ENCODE measurements at places on chromosomes 2 and 18.

GRCh38 chr2:118671701-118672454 is 175.6 kb downstream of the EN1 start:
- no peaks in the 10 kb centered on the region for H3K27me3 ChIP-seq
- no peak overlapping the region for H3K27ac ChIP-seq
- H3K4me1 ChIP-seq: no peaks in the 10 kb centered on the region
- H3K4me3 ChIP-seq: no peak overlapping the region
- no peaks in the 10 kb centered on the region for H3K36me3 ChIP-seq
- DNase-seq: no peak

GRCh38 chr2:111005307-111005706 is 115.4 kb upstream of the BCL2L11 start:
- no peak for DNase-seq
- no peak overlapping the region for H3K4me3 ChIP-seq
- H3K4me1 ChIP-seq: no peaks in the 10 kb centered on the region

DNA sequence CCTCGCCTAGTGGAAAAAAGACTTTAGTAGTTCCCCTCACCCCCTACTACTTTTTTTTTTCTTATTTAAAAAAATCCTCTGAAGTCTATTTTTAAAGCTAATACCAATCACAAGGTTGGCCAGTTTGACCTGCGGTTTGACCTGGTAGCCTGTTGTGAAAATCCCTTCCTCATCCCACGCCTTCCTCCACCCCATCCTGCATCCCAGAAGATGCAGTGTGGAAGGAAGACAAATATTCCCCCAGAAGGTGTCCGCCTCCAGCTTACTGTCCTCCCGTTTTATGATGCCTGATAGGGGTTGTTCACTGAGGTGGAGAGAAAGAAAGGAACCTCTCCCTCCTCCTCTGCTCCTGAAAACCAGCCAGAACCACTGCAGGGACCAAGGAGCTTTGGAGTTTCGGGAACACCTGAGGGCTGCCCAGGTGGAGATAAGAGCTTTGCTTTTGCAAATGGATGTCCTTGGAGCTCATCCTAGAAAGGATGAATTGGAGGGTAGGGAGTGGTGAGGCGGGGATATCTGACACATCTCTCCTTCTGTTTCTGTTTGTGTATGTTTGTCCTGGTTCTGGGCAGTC is 909 bp downstream of the ATP6V1C2 start:
- no peak overlapping the region for H3K4me3 ChIP-seq
- H3K36me3 ChIP-seq: no peaks in the 10 kb centered on the region
- H3K4me1 ChIP-seq: no peaks in the 10 kb centered on the region
- DNase-seq: no peak
- no peak overlapping the region for H3K27ac ChIP-seq

- H3K4me3 ChIP-seq: no peak overlapping the region
- no peaks in the 10 kb centered on the region for H3K4me1 ChIP-seq
- H3K27ac ChIP-seq: no peak overlapping the region
- H3K36me3 ChIP-seq: no peaks in the 10 kb centered on the region
Measured at GRCh38 chr2:85369500-85369899, 14.9 kb downstream of the ELMOD3 start.

GRCh38 chr2:227717687-227718567 is at the start of gene SLC19A3:
Gene SLC19A3 (minus strand): TSS chr2:227718028. CDS start chr2:227702318, 15,710 bp downstream.
- H3K4me1 ChIP-seq: no peaks in the 10 kb centered on the region
- DNase-seq: peak; percentile 86
- no peaks in the 10 kb centered on the region for H3K27me3 ChIP-seq
- no peak within 1 kb of the TSS for H3K27ac ChIP-seq
- peak within 1 kb of the TSS; percentile 61 for H3K4me3 ChIP-seq

DNA sequence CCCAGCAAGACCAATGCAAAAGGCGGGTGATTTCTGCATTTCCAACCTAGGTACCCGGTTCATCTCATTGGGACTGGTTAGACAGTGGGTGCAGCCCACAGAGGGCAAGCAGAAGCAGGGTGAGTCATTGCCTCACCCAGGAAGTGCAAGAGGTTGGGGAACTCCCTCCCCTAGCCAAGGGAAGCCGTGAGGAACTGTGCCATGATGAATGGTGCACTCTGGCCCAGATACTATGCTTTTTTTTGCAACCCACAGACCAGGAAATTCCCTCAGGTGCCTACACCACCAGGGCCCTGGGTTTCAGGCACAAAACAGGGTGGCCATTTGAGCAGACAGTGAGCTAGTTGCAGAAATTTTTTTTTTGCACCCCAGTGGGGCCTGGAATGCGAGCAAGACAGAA is 662.6 kb upstream of the ACVR2A start:
- no peaks in the 10 kb centered on the region for H3K4me1 ChIP-seq
- no peaks in the 10 kb centered on the region for H3K27me3 ChIP-seq
- no peak overlapping the region for H3K4me3 ChIP-seq
- H3K27ac ChIP-seq: no peak overlapping the region
- no peaks in the 10 kb centered on the region for H3K36me3 ChIP-seq
- DNase-seq: no peak

DNA sequence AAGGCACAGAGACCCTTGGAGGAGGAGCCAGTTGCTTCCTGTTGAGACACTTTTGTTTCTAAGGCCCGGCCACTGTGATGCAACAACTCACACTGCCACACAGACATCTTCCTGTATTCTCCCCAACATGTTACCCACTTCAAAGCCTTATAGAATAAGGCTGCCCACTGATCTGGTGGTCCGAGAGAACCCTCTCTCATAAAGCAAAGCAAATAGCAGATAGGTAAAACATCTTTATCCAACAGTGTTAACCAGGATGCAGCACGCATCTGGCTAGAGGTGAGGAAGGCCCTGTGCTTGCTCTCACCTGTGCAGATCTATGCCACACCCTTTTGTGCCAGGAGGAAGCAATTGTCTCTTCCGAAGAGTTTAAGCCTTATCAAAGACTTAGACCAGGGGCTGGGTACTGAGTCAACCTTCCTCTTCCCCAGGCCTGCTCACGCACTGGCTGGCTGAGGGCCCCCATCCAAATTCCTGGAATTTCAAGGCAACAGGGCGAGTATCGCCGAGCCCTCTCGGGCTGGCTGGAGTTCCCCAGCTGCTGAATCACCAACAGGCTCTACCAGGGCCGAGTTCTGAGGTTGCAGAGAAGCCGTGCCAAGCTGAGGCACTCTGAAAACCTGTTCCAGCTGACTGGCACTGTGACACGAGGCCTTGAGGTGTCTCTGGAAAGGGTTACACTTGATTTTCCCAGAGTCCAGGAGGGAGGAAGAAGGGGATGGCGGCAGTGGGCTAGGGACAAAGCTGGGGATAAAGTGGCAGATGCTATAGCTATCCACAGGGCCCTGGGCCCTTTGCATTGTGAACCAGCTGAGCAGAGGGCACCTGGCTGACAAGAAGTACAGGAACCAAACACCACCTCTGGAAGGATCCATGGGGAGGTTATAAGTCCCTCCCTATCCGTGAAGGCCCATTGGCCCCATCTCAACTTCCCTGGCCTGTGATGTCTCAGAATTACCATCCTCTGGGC is 29.3 kb downstream of the TGFA start:
- H3K4me3 ChIP-seq: no peak overlapping the region
- peaks cover 7% of the 10 kb centered on the region for H3K4me1 ChIP-seq
- peak; percentile 81 for DNase-seq
- H3K36me3 ChIP-seq: no peaks in the 10 kb centered on the region

DNA sequence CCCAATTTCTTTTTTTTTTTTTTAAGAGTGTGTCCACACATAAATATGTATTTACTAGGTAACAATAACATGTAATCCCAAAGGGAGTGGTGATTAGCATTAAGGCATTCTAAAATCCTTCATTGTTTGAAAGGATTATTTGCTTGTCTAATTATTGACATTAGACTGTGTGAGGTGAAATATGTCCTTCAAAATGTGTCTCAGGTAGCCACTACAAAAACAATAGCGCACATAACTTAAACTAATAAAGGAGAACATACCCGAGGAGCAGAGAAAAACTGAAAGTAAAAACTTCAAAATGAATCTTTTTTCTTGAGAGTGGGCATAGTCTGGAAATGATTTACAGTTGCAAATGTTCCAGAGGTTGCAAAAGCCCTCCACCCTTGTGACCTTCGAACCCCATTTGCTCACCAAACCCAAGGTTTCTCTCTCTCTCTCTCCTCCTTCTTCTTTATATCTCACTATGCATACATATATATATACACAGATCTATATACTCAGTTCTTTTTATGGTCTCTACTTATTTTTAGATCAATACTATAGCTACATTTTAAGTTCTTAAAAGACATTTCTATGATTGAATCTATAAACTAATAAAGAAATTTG is 24.4 kb upstream of the FRZB start:
- H3K36me3 ChIP-seq: no peaks in the 10 kb centered on the region
- H3K27ac ChIP-seq: no peak overlapping the region
- H3K4me1 ChIP-seq: no peaks in the 10 kb centered on the region
- DNase-seq: no peak
- H3K27me3 ChIP-seq: no peaks in the 10 kb centered on the region

DNA sequence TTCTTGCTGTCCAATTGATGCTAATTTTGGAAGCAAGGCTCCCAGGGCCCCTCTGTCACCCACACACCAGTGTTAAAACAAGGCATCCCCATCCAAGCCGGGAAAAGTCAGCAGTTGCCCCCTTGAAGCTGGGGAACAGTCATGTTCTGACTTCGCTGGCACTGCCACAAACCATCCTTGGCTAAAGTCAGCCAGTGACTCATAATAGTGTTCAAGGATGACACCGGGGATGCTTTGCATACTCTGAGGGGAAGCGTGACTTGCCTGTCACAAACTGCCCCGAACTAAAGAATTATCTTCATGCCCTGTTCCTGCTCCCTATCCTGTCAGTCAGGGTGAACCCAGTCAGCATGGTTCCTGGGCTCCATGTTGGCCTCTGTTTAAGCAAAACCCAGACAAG is 37.0 kb downstream of the TGFA start:
- H3K27ac ChIP-seq: no peak overlapping the region
- H3K36me3 ChIP-seq: no peaks in the 10 kb centered on the region

DNA sequence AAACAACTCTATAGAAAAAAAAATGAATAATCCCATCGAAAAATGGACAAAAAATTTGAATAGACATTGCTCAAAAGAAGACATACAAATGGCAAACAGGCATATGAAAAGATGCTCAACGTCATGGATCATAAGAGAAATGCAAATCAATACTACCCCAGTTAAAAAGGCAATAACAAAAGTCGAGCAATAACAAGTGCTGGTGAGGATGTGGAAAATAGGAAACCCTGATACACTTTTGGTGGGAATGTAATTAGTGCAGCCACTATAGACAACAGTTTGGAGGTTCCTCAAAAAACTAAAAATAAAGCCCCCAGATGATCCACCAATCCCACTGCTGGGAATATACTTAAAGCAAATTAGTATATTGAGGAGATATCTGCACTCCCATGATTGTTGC is 701.5 kb downstream of the NUP35 start:
- no peak for DNase-seq
- H3K27ac ChIP-seq: no peak overlapping the region
- H3K27me3 ChIP-seq: no peaks in the 10 kb centered on the region

DNA sequence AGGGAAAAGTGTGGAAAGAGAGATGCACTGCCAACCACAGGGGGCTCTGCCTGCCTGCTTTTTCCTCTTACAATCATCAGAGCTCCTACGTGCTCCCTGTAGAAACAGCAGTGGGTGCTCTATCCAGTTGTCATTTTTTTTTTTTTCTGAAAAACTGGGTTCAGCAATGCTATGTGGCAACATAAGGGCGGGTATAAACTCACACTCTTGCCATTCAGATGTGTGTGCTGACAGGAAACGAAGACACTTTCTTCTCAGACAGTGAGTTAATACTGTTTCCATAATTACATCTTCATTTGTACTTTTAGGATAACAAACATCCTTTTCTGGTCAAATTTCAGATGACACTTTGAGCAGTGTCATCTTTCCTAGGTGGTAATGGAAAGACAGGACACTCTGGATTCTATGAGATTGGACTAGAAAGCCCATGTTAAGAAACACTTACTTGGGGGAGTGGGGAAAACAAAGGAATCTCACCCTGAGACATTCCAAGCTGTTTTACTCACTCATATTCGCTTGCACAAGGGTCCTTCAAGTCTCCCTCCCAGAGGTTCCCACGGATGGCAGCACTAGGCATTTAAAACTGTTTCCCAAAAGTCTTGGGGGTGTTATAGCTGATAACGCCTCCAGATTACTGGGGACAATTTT is 41.3 kb downstream of the CCDC93 start:
- H3K27me3 ChIP-seq: no peaks in the 10 kb centered on the region
- no peaks in the 10 kb centered on the region for H3K4me1 ChIP-seq
- H3K36me3 ChIP-seq: no peaks in the 10 kb centered on the region
- no peak overlapping the region for H3K4me3 ChIP-seq
- H3K27ac ChIP-seq: no peak overlapping the region
- DNase-seq: peak; percentile 48

DNA sequence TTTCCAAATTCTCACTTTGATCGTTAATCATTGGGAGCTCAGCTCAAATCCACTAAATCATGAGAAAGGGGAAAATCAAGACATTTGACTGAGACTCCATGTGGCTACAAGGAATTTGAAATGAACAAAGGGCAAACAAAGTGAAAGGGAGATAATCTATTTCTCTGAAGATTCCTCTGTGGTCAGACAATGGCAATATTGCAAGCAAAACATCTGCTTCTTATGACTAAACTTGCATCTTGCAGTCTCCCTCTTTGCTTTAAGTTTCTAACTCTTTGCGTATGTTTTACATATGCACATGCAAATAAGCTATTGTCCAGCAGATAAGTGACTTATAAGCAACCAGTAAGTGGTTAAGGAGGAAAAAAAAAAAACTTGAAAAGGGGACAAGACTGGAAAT is 299.1 kb upstream of the NXPH2 start:
- no peaks in the 10 kb centered on the region for H3K36me3 ChIP-seq
- no peak overlapping the region for H3K4me3 ChIP-seq
- H3K4me1 ChIP-seq: no peaks in the 10 kb centered on the region

- no peaks in the 10 kb centered on the region for H3K27me3 ChIP-seq
- no peak for DNase-seq
- no peak overlapping the region for H3K4me3 ChIP-seq
- no peaks in the 10 kb centered on the region for H3K4me1 ChIP-seq
- H3K27ac ChIP-seq: no peak overlapping the region
Measured at GRCh38 chr2:182894174-182894573, 27.7 kb upstream of the FRZB start.

DNA sequence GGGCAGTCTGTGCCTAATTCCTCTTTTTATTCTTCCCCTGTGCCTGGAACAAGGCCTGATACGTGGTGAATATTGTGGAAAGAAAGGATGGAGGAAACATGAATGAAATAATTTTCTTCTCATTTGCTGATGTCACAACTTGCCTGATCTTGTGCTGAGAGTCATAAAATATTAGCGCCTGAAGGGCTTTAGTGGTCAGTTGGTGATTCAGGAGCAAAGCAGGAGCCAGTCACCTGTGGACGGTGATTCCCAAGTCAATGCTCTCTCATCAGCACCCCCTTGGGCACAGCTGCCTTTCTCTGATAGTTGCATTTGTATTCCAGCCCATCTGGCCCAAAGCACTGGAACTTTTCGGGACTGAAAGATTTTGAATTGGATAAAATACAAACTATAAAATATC is 502.6 kb upstream of the RAB12 start:
- no peak for DNase-seq
- H3K27me3 ChIP-seq: no peaks in the 10 kb centered on the region
- H3K4me3 ChIP-seq: no peak overlapping the region
- H3K4me1 ChIP-seq: no peaks in the 10 kb centered on the region
- H3K36me3 ChIP-seq: no peaks in the 10 kb centered on the region

Measured in mesendoderm (in vitro differentiated cells).